ENCODE measurements at places on chromosomes 11 and 22.

GRCh38 chr22:22817468-22818201, 70.0 kb upstream of the IGLL5 start:
- no peak for DNase-seq

DNA sequence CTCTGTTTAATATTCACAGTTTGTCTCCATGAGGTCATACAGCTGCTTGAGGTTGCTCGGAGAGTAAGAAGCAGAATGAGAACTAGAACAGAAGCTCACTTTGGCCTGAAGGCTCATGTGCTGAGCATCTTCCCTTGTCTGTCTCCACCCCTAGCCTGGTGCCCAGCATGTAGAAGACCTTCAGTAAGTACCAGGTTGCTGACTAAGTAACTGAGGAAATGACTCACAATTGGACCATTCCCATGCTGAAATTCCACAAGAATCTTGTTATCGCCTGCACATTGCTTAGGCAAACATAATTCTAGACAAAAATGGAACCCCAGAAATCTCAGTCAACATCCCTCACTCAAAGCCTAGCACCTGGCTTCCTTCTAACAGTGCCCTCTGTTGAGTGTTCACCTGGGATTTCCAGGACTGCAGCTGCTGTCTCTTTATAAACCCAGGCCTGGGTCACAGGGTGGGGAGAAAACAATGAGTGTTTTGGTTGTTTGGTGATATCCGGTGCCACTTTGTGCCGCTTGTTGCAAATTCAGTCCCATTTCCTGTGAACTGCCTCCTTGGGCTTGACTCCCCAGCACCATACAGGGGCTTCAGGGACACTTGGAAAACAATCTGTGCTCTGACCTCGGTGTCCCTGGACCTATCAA, 406.8 kb downstream of the ETS1 start:
- DNase-seq, result no peak

DNA sequence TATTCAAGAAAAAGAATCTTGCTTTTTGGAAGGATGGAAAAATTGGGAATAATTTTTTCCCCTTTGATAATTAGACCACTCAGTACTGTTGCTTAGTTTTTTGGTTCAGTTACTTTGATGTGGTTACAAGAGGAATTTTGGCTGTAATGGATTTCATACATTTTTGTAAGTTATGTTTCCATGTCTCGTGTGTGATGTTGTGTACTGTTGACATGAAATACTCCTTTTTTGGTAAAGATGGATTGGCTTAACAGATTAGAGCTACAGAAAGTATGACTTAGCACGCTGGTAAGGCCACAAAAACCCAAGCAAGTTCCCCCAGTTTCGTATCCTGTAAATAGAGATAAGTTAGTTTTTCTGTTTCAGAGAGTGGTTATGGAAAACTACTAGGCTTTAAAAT, 11.9 kb downstream of the TBCEL start:
- DNase-seq, result no peak

- DNase-seq, result no peak
Measured at GRCh38 chr11:61333550-61334433, 764 bp downstream of the TKFC start.

Data from activated naive CD8-positive, alpha-beta T cell treated with anti-CD3 and anti-CD28 coated beads, Interleukin-2, amount 50 U/mL, for 16 hours (primary cell).